ENCODE measurements at places on chromosomes 5 and 9.

DNA sequence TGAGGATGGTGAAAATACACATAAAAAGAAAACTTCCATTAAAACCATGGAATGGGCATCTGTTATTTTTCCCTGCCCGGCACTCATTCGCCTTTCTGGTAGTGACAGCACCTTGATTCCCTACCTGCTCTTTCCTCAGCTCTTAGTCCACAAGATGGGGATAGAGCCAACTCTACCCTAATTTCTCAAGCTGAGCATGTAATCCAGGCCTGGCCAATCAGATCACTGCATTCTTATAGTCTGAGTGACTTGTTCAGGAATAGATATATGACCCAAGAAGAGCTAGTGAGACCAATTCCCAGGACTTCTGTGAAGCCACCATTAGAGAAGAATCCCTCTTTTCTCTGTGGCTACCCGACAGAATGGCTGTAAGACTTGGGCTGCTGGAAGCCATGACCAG is 58.1 kb downstream of the TSSK1B start:
- H3K27me3 ChIP-seq: peaks cover 4% of the 10 kb centered on the region
- no peak for DNase-seq
- no peak overlapping the region for H3K4me3 ChIP-seq
- peaks cover 17% of the 10 kb centered on the region for H3K4me1 ChIP-seq
- no peaks in the 10 kb centered on the region for H3K36me3 ChIP-seq

- no peaks in the 10 kb centered on the region for H3K36me3 ChIP-seq
- H3K27me3 ChIP-seq: no peaks in the 10 kb centered on the region
- H3K4me1 ChIP-seq: peaks cover 32% of the 10 kb centered on the region
- no peak for DNase-seq
- no peak overlapping the region for H3K4me3 ChIP-seq
- H3K27ac ChIP-seq: peak overlapping the region; percentile 93
Observed at GRCh38 chr5:15676591-15676990, 176.6 kb downstream of the FBXL7 start.

DNA sequence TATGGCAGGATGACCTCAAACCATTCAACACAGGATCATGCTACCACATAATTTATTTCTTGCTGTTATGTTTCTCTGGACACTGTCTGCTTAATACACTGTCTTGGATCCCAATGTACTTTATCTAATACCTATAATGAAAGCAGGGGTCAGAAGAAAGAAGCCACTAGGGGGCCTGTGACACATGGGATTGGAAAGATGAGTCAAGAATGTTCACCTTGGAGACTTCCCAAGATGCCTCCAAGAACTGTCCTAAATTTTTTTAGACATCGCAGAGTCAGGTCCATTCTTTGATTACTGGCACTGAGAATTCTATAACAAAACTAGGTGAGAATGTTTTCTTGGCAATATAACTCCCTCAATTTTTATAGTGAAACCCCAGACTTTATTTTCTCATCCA is 305.8 kb upstream of the SMARCA2 start:
- no peak overlapping the region for H3K4me3 ChIP-seq
- H3K4me1 ChIP-seq: peaks cover 11% of the 10 kb centered on the region
- DNase-seq: no peak
- no peak overlapping the region for H3K27ac ChIP-seq
- peaks cover 4% of the 10 kb centered on the region for H3K27me3 ChIP-seq

DNA sequence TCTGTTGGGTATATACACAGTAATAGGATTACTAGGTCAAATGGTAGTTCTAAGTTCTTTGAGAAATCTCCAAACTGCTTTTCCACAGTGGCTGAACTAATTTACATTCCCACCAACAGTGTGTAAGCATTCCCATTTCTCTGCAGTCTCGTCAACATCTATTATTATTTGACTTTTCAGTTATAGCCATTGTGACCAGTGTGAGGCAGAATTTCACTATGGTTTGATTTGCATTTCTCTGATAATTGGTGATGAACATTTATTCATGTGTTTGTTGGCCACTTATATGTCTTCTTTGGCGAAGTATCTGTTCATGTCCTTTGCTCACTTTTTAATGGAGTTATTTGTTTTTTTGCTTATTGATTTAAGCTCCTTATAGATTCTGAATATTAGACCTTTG is 596.2 kb upstream of the DAB2 start:
- no peak overlapping the region for H3K4me3 ChIP-seq
- H3K27ac ChIP-seq: no peak overlapping the region
- H3K27me3 ChIP-seq: peaks cover 4% of the 10 kb centered on the region
- no peaks in the 10 kb centered on the region for H3K36me3 ChIP-seq

- no peak for DNase-seq
- no peak overlapping the region for H3K27ac ChIP-seq
- H3K27me3 ChIP-seq: peaks cover 5% of the 10 kb centered on the region
- peaks cover 55% of the 10 kb centered on the region for H3K4me1 ChIP-seq
- H3K36me3 ChIP-seq: no peaks in the 10 kb centered on the region
Observed at GRCh38 chr9:94649100-94649819, 9.9 kb upstream of the FBP1 start.

Data from nephron progenitor cell (in vitro differentiated cells).